ENCODE measurements at places on chromosomes 1 and 21.

- DNase-seq = peak; percentile 41
Measured at GRCh38 chr1:111441573-111442192, 7.4 kb downstream of the WDR77 start.

- DNase-seq = no peak
Measured at GRCh38 chr1:232059726-232060374, 433.3 kb downstream of the DISC1 start.

- no peak for DNase-seq
Measured at GRCh38 chr1:48062353-48062752, 65.2 kb upstream of the TRABD2B start.

DNA sequence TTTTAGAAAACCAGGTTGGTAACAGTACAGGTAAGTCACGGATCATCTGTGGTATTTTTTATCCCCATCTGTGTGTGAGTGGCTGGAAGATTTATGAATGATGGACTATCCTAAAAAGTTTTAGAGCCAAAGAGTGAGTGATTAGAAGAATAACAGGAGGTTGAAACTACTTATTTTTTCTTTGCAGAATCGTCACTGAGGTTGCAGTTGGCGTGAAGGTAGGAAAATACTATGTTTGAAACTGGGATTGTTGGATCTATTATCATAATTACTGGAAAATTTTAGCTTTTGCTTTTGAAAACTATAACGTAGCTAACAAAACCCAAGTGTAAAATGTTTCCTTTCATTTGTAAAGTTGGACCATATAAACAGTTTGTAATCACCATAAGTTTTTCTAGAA, 1.8 kb downstream of the PTBP2 start:
- no peak for DNase-seq

- no peak for DNase-seq
Measured at GRCh38 chr1:48701445-48701844, 75.2 kb downstream of the BEND5 start.

DNA sequence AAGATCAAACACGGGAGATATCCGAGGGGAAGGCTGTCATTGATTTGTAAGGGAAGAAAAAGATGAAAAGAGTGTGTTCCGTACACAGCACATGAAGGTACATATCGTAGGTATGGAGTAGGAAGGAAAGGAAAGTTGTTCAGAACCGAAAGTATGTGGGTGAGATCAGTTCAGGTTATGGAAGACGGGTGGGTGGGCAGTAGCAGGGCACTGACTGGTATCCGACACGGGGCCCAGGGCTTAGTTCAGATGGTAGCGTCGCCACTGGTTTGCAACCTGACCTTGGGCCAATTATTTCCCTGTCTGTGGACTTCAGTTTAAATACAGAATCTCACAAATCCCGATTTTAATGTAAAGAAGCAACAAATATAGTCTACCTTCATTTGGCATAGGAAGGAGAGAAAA, 27.8 kb upstream of the A3GALT2 start:
- DNase-seq = no peak

- no peak for DNase-seq
Measured at GRCh38 chr1:227885135-227885647, 62.5 kb downstream of the WNT9A start.

GRCh38 chr1:186086583-186086982, 288.5 kb downstream of the TPR start:
- no peak for DNase-seq

GRCh38 chr1:30770150-30770549, 12.6 kb upstream of the LAPTM5 start:
- DNase-seq = no peak

Data from central memory CD8-positive, alpha-beta T cell (primary cell).